Substantia nigra (tissue), 51 donors: ENCODE measurements at places on chromosomes 1 and 21.
A peak's percentile ranks its signal among the peaks of the same experiment; 100 is the strongest.

GRCh38 chr1:116820369-116820768, 66.1 kb downstream of the CD2 start:
- no peak for DNase-seq

DNA sequence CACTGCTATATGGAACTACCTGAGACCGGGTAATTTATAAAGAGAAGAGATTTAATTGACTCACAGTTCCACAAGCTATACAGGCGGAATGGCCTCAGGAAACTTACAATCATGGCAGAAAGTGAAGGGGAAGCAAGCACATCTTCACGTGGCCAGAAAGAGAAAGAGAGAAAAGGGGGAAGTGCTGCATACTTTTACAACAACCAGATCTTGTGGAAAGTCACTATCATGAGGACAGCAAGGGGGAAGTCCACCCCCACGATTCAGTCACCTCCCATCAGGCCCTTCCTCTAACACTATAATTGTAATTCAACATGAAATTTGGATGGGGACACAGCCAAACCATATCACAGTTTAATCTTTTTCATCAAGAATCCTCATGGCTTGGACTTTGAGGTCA, 339.2 kb upstream of the AJAP1 start:
- DNase-seq = no peak

DNA sequence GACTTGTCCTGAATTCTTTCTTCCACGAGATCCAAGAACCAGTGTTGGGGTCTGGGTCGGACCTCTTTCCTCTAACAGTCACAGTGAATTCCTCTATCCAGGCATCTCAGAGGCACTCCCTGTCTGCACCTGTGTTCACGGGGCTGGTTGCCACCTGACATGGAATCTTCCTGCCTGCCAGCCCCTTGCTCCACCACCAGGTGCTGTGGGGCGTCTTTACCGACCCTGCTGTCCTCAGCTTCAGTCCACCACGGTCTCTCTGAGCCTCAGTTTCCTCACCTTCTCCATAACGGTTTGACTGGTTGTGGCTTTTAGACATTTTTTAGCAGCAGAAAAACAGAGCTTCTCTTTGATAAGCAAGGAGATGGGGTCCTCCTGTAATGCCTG, 62.7 kb downstream of the SDC3 start:
- no peak for DNase-seq

- DNase-seq = no peak
Measured at GRCh38 chr1:113887402-113888175, at the start of gene BCL2L15. Gene BCL2L15, minus strand, starts transcription at chr1:113887581. Its CDS starts 206 bp downstream, at chr1:113887375.

DNA sequence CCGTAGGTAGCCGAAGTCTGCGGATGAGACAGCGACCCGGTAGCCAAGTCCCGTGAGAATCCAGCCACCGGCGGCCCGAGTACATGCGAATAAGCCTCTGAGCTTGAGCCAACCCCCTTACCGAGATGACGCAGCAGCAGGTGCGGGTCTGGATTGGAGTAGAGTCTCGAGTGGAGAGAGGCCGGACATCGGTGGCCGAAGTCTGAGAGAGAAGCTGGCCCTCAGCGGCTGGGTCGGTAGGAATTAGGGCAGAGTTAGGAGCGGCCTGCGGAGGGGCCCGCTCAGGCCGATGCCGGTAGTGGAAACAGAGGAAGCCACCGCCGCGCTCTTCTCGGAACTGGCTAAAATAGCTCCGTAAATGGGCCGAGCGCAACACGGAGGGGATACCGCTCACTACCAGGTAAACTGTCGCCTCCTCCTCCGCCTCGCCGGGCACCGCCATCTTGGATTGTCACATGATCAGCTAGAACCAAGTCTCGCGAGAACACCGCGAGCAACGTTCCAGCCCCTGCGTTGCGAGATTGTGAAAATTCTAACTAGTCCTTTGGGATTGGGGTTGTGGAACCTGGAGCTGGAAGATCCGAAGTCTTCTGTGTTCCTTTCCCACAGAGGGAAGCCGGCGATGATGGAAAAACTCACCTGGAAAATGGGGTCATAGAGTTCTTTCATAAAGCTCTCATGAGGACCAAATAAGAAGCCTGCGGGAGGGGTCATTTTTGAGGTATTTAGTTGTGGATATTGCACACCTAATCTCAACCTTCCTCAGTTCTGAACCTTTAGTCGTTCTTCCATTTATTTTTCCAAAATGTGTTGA, at the start of gene GPATCH3:
GPATCH3 (minus strand) TSS at position 467 of the 814 bp plus-strand sequence; CDS start at position 442, 25 bp downstream.
- peak; percentile 66 for DNase-seq

DNA sequence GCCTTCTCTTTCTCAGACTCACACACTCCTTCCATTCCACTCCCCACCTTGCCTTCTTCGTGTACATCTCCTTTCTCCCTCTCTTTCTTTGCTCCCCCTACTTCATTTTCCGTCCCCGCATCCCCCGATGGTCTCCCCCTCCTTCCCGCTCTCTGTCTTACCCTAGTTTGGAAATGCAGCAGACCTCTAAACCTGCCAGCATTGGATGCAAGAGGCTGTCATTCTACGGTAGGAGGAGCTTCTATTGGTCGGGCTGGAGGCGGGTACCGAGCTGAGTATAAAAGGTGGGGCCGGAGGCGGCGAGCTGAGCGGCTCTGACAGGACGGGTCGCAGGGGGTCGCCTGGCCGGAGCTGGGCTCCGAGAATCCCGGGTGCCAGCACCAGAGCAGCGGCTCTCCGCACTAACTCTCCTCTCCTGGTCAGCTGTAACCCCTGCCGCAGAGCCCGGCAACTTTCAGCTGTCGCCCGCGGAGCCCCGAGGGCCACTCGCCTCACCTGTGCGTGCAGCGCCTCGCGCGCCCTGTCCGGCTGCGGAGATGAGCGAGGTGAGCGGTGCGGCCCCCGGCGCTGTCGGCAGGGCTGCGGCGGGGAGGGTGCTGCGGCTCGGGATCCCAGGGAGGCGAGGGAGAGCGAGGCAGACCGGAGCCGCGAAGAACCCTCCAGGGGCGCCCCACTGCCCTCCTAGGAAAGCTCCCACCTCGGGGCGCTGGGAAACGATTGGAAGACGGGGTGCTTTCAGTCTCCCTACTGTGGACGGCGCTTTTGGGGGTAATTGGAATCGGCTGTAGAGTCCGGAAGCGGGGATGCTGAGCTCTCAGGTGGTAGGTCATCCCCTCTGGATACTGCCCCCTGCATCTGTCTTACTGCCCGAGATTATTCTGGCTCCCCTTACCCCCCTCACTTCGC, at the start of gene PCP4L1:
PCP4L1 (plus strand) TSS at position 307 of the 906 bp plus-strand sequence; CDS start at position 537, 230 bp downstream.
- peak; percentile 3 for DNase-seq

- no peak for DNase-seq
Measured at GRCh38 chr1:50208315-50208714, 99.6 kb downstream of the ELAVL4 start.

DNA sequence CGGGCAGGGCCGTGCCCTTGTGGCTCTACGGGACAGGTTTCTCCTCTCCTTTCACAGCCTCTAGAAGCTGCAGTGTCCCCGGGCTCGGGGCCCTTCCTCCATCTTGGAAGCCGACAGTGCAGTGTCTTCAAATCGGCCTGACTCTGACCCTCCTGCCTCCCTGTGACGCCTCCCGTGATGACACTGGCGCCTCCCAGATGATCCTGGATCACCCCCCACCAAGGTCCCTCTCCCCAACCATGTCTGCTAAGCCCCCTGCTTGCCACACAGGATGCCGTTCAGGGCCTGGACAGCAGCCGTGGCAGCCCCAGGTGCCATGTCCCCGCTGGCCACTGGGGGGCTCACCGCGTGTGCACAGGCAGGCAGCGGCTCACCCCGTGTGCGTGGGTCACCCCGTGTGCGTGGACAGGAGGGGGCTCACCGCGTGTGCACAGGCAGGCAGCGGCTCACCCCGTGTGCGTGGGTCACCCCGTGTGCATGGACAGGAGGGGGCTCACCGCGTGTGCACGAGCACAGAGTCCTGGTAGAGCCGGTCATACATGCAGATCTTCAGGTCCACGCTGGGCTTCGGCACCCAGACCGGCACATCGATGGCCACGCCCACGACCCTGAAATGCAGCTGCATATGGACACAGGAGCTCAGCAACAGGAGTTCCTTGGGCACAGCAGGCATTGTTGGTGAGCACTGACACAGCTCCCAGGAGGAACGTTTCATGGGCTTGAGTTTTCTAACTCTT, 24.9 kb upstream of the TMEM52 start:
- DNase-seq = peak; percentile 24
